ENCODE measurements at places on chromosomes 3 and 15.

- no peak for DNase-seq
Observed at GRCh38 chr3:122979211-122979610, 48.4 kb downstream of the SEMA5B start.

DNA sequence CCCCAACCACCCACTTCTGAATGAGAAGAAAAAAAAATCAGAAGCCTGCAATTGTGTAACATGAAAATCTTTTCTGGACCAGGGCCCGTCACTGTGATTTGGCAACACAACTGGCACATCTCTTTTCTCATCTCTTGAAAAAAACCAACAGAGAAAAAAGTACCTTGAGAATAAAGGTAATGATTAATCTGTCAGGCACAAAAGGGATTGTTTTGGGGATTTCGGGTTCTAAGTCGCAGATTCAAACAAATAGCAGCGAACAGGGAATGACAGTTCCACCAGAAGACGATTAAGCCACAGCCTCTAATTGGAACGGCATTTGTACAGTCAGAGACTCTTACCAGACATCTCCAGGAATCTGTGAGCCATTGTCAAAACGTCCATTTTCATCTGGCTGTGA lies at the start of gene AQP9:
Gene AQP9, plus strand, starts transcription at position 276 of the 400 bp plus-strand sequence. CDS start 185 bp downstream, outside the sequence.
- DNase-seq: no peak

DNA sequence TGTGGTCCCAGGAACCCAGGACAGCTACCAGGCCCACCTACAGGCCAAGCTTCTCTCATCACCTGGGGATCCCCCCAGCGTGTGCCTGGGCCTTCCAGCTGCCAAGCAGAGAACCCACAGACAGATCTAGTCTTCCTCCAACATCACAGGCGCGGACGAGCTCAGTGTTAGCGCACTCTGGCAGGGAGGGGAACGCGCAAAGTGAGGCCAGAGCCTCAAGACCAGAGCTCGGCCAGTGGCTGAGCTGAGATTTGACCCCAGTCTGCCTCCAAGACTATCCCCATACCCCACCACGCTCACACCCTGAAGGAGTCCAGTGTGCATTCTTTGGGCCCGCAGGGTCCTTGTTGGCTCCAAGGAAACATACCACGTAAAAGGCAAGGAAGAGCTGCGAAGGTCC lies 5.1 kb downstream of the MFGE8 start:
- no peak for DNase-seq

DNA sequence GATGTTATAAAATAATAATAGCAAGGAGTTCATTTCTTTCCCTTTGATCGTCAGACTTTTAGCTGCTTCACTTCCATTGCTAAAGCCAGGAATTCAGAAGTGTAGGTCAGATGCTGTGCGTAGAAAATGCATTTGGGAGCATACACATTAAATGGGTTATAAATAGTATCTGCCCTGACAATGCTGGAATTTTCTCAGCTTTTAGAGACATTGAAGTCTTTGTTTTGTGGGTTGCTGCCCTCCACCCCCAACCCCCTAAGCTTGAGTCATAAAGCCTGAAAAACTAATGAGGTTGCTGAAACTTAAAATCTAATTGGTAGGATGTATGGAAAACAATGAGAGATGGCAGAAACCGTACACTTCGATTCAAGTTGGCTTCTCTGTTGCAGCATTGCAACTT lies 81.9 kb downstream of the MITF start:
- DNase-seq: no peak

- DNase-seq: no peak
Observed at GRCh38 chr3:48196611-48197010, 8.4 kb upstream of the CDC25A start.

GRCh38 chr3:3848923-3849275 lies 49.7 kb downstream of the LRRN1 start:
- DNase-seq: no peak

GRCh38 chr3:62723914-62724217 lies 151.3 kb downstream of the CADPS start:
- DNase-seq: no peak

DNA sequence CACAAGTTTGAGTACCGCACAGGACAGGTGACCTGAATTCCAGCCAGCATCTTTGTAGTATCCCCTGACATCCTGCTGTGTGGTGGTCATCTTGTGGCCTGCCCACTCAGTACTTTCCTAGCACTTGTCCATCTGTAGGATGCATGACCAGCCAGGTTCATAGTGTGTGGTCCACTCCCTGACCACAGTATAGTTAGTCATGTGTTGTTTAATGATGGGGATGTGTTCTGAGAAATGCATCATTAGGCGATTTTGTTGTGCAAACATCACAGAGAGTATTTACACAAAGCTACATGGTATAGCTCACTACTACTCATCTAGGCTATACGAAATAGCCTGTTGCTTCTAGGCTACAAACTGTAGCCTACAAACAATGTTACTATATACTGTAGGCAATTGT lies 16.9 kb upstream of the RBPMS2 start:
- DNase-seq: peak; percentile 29

- DNase-seq: peak; percentile 89
Observed at GRCh38 chr3:71195492-71195891, 388.0 kb downstream of the FOXP1 start.

DNA sequence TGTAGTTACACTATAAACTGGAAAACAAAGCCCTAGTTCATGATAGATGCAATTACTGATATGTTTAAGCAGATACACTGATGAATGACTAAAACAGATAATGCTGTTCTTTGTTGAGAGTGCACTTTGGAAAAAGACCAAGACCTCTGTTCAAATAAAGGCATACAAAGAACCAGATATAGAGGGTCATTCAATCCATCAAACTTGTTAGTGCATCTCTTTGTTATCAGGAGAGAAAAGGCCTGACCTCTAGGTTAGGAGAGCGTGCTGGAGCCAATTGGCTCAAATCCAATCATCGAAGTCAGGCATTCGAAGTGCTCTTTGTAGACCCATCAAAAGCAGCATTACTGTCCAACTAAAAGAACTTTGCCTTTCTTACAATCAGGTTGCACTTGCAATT lies 124.2 kb downstream of the TFG start:
- no peak for DNase-seq

Data from astrocyte of the cerebellum (primary cell).